ENCODE measurements at places on chromosomes 7 and 10.

DNA sequence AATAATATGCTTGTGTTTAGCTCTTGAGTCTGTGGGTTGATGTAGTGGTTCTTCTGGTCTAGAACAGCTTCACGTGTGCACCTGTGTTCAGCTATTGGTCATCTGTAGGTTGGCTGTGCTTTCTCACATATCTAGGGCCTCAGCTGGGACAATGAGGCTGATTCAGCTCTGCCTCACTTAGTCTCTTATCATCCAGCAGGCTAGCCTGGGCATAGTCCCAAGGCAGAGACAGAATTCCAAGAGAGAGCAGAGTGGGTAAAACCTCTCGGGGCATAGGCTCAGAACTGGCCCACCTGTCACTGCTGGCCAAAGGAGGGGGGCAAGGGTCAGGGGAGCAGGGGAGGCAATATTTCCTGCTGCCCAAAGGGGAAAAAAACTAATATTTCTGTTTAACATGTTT, 32.0 kb upstream of the MXI1 start:
- DNase-seq: no peak

DNA sequence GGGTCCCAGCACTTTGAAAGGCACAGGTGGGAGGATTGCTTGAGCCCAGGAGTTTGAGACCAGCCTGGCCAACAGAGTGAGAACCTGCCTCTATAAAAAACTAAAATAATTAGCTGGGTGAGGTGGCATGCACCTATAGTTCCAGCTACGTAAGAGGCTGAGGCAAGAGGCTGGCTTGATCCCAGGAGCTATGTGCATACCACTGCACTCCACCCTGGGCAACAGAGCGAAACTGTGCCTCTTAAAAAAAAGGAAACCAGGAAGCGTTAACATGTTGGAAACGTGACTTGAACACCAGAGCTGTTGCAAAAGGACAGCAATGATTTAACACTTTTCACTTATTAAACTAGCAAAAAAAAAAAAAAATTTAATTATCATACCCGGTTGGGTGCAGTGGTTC, 12.6 kb downstream of the BAZ1B start:
- no peak for DNase-seq

DNA sequence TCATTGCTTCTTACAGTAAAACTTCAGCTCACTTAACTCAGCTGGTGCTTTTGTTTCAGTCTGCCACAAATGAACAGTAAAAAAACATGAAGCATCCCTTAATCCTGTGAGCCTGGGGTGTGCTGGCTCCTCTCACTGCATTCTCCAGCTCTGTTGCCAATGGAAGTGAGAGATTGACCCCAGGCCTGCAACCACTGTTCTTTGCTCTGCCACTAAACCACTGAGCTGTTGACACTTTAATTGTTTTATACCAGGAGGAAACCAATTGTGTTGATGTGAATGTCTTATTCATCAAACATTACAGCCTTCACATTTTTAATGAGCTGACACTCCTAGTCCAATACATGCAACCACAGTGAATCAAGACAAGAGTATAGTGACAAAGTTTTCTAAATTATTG, 69.4 kb upstream of the FZD1 start:
- no peak for DNase-seq

DNA sequence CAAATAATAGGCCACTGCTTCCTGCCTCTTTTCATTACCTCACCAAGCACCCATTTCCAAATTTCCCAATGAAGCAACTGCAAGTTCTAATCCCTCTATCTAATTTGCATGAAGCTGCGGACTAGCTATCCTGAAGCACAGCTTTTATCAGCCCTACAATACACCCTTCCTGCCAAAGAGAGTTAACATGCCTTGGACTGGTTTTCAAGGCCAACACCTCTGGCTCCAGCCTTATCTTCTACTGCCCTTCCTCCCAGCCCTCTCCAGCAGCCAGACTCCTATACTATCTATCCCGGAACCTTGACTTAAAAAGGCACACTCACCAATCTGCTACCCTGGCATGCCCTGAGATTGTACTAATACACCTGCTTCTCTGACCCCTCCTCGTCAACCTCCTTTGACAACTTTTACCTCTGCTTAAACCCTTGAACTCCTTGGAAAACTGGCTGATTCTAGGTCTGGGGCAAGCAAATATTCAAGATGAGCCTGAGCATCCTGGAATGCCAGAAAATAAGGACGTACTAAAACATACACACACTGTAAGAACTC, 73.4 kb downstream of the SGMS1 start:
- DNase-seq: peak; percentile 96

DNA sequence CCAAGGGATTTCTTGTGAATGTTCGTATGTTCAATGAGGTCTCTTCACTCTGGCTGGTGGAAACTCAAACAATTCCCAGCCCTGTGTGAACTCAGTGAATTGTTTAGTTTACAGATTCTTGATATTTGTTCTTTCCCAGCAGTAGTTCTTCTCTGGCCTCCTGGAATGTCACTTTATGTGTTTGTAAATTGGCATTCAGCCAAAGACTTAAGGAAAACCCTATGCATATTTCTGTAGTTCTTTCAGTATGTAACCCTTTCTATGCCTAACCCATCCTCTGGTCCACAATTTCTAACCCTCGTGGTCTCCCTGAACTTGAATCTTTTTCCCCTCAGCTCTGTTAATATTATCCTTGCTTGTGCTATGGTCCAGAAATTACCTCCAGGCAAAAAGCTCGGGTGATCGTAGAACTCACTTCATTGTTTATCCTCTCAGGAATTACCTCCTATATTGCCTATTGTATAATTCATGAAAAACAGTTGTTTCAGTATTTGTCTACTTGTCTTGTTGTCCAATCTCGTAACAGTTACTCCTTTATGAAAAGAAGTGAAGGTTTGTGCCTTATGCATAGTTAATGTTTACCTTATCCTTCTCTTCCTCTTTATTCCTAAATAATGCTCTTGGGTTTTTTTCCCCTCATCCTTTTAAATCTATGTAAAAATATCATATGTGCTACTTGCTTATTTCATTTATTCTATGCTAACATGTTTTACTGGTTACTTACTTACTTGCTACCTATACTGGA, 23.7 kb upstream of the AGR3 start:
- no peak for DNase-seq

- no peak for DNase-seq
Measured at GRCh38 chr10:85293483-85293882, 965.1 kb downstream of the CCSER2 start.

GRCh38 chr10:102118867-102119266, 1.3 kb downstream of the LDB1 start:
- peak; percentile 42 for DNase-seq

DNA sequence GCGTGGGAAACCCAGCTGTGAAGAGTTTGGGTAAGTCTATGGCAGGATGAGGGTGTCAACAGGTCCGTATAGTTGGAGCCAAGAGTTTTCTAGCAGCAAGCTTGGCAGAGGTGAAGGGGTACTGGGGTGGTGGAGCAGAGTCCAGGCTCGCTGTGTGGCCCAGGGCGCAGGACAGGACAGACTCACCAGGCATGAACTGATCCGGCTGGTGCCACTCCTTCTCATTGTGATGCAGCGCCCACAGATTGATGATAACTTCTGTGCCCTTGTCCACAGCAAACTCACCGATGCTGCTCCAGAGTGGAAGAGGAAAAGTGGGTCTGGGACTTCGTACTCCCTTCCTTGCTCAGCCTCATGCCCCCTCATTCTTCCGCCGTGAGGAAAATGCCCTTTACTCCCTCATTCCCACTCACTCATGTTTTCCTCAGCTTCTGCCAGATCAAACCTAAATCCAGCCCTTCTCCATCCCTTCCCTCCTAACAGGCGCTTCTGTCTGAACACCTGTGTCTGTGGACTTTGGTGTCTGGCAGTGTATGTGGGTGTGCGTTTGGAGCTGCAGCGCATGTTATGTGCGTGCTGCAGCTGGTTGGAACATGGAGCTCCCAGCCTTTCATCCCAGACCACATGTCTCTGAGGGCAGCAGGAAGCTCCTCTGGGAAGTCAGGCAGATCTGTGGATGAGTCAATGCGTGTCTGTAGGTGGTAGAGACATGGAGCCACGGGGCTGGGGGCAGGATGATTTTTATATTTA, 5.7 kb downstream of the CYP17A1 start:
- DNase-seq: no peak

DNA sequence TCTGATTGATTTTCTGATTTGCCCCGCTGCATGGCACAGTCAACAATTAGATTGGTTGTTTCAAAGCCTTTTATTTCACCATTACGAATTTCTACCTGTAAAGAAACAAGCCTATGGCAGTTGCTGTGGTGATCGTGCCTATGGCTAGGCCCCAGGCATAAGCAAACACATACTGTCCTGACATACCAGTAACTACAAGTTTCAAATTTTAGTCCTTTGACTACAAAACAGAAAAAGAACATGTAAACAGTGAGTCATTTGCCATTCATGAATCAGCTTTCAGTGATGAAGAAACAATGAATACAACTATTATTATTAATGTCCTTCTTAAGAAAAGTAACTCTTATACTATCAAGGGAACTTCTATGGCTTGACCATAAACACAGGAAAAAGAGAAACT, 168.0 kb upstream of the LRRN3 start:
- no peak for DNase-seq

GRCh38 chr7:131424219-131424822, 96.6 kb downstream of the MKLN1 start:
- DNase-seq: peak; percentile 77

GRCh38 chr7:7668706-7669105, 28.2 kb downstream of the UMAD1 start:
- peak; percentile 14 for DNase-seq

DNA sequence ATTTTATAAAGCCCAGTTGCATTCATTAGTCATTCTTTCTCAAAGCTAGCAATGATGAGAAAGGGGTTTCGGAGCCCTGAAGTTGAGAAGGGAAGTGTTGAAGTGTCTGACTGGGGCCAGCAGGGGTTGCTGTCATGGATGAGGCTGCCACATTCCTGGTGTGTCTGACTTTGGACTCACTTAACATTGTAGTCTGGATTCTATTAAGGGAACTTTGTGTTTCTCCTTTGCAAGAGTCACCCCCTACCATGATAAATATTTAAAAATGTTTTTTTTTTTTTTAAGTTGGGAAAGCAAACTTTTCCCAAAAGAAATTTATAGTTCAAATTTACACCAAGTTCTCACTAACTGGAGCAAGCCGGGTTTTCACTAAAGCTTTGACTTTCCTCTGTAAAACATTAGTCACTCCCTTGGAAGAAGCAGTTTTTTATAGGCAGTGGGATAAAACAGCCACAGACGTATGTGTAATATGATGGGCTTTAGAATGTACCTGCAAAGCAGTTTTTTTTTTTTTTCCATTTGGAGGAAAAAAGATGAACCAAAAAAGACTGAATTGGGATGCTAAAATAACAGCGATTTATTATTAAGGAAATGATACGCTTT, 243.6 kb downstream of the TWIST1 start:
- DNase-seq: no peak

DNA sequence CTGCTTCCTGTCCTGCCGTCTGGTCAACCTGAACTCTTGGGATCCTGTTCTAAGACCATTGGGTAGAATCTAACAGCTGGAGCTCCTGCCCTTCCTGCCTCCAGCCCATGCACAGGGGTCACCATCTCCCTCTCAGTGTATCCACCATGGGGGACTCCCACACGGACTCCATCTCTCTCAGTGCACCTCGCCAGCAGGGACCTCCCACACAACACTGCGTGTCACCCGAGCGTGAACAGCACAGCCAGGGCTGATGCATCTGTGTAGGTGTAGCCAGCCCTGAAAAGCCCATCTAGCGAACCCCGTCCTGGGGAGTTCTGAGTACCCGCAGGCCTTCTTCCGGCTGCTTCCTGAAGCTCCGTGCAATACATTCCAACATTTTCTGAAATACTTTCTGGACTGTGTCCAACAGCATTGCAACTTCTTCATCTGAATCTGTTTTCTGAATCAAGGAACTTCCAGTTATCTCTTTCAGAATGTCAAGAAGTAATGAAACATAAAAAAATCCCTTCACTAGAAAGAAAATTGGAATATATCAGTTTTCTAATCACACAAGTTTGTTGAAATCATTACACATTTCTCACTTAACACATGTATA, 52.5 kb downstream of the NCAPG2 start:
- DNase-seq: no peak
